ENCODE measurements at places on chromosomes 5 and 9. TPM values are rescaled to one million over a fixed set of nuclear protein-coding genes. Genes with fewer than 3 reads are reported as not detected.

AQP7 gene
- 0.59 TPM for total RNA-seq

SCGB3A2 gene
- not detected for total RNA-seq

GRAMD2B gene
- 5.9 TPM for total RNA-seq

AGXT2 gene
- not detected for total RNA-seq

PURA gene
- total RNA-seq, result 14.3 TPM

HAVCR2 gene
- 3.3 TPM for total RNA-seq

PRKAA1 gene
- 80.8 TPM for total RNA-seq
